ENCODE measurements at places on chromosomes 5 and 9.

GRCh38 chr9:95085861-95086563, 231.5 kb downstream of the FANCC start:
- peak; percentile 65 for DNase-seq

DNA sequence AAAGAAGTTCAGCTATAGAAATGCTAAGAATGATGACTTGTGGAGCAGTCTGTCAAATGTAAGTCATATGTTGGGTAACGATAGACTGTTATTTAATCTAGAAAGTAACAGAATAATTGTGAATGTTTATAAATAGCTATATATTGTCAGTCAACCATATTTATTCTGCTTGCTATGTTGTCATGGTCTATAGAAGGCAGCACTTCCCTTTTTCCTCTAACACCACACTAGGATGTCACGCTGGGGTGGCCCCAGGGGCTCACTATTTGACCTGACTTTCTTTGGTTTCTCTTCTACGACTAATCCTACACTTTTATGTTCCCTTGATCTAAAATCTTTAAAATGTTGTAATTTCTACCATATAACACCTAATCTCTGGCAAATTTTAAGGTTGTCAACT, 20.5 kb downstream of the ERAP2 start:
- no peak for DNase-seq

GRCh38 chr9:33510262-33511183, 13.5 kb upstream of the ANKRD18B start:
- peak; percentile 53 for DNase-seq

DNA sequence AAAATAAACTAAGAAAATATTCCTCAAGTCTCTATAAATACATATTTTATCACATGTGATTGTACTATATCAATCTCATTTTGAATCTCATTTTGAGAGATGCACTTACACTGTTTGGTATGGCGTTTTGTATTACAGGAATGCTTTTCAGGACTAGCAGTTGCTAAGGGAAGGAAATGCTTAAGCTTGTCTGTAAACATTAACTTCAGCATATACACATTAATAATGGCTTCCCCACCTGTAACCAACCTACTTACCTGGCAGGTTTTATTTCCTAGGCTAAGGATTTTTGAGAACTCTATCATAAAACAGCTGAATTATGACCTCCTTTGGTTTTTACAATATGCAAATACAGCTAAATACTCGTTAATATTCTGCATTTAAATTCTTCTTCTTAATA, 141.0 kb upstream of the GRHPR start:
- no peak for DNase-seq

GRCh38 chr9:76358628-76359280, 35.5 kb downstream of the RFK start:
- DNase-seq: no peak

GRCh38 chr5:147084702-147085101, 150.1 kb upstream of the STK32A start:
- DNase-seq: no peak

GRCh38 chr5:172706796-172707195, 64.2 kb downstream of the DUSP1 start:
- DNase-seq: no peak

- DNase-seq: no peak
Observed at GRCh38 chr9:25207402-25208195, 470.6 kb downstream of the TUSC1 start.

DNA sequence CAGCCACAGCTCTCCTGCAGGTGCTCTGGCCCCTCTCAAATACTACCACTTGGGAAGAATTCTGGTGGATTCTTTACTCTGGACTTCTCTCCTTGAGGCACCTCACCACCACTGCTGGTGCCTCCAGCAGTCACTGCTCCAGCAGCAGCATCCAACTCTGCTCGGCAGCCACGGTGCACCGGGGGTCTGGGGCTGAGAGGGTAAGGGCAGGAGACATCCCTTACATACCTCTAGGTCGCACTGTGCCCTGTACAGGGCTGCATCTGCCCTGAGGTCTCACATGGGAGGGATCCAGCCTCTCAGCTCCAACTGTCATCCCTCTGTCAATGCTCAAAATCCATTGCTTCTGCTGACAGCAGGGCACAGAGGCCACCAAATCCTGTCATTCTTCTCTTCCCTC, 588.2 kb downstream of the CDK5RAP2 start:
- DNase-seq: no peak

DNA sequence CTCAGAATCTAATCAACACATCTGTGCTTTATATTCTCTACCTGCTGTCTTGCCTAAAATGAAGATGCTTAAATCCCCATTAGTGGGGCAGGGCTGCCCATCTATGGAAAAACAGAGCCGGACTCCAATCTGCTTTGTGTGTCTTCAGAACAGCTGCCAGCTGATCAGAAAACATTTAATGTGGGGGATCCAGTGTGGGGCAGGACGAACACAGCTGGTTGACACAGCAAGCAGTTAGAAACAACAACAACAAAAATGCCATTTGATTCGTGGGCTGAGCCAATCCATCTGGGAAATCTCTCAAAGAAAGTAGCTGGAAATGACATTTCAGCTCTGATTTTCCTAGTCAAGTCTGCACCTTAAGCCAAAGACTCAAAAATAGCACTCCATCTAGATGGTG, 99.8 kb downstream of the PPP2R2B start:
- DNase-seq: no peak

DNA sequence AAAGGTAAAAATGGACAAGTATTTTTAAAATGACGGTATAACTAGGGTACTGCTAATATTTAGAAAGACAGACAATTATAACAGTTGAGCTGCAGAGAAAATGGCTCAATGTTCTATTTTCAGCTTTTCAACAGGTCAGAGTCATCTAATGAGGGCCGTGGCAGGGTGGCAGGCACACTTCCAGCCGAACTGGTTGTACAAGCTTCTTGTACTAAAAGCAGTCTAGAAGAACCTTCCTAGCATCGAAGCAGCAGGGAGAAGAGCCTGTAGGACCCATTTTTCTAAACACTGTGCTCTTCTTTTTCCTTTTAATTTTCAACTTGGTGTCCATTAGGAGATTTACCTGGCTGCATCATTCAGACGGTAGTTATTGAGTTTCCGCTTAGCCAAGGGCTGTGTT, 85.6 kb downstream of the SLC28A3 start:
- no peak for DNase-seq

DNA sequence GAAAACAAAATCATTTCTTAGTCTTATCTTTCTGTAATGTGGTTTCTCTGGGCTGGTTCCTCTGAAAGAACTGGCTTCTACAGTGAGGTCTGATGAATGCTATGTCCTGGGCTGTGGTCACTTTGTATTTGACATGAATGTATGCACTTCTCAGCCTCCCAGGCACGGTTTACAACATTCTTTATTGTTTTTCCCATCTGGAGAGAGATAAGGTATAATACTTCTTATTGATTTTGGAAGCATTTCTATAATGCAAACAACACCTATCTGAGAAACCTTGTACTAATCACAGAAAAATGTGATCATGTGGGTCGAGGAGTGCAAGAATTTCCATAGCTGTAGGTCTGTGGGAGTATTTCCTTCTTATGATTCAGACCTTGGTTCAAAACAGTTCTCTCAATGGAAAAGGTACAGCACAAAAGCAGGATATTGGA, 46.9 kb downstream of the ACTBL2 start:
- DNase-seq: no peak

DNA sequence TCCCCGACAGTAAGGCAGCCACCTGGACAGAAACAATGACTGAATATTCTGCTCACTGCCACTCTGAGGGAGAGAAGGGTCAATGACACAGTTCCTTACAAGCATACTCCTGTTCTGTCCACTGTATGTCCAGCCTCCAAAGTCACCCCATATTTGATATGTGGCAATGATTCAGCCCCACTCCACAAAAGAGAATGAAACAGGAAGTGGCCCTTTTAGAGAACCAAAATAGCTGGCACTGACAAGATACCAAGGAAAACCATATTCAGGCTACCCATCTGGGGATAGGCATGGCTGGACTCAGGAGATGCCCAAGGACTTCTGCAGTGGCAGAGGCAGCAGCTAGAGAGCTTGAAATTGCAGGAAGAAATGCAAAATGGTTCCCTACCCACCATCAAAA, 12.8 kb upstream of the GFRA3 start:
- no peak for DNase-seq

DNA sequence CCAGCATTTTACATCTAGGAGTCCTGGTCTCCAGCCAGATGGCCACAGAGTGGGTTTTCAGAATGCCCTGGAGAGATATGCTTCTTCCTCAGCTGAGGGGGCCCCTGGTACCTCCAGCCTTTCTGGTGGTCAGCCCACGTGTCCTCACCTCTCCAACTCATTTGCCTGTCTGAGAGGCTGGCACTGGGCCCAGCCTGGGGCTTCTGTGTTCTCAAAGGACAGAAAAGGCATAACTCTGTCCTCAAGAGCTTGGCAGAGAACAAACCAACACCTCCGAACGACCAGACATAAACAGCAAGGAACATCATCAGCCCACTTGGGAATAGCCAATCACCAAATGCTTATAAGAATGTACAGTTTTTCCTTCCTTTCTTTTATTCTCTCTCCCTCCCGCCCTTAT, 17.1 kb downstream of the ENG start:
- no peak for DNase-seq

DNA sequence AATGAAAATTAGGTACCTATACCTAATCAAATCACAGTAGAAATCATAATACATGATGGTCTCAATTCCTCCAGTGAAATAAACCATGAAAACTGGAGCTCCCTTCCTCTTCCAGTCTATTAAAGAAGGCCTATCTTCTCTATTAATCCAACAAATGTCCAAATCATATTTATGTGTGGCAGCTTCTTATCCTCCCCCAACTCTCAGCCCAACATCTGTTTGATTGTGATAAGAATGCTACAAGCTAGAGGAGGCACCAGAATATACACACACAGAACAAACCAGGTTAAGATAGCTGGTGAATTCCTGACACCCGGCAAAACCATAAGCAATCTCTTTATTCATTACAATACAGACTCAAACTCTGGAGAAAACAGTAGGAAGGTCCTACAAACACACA, 110.8 kb downstream of the FBXL17 start:
- no peak for DNase-seq

DNA sequence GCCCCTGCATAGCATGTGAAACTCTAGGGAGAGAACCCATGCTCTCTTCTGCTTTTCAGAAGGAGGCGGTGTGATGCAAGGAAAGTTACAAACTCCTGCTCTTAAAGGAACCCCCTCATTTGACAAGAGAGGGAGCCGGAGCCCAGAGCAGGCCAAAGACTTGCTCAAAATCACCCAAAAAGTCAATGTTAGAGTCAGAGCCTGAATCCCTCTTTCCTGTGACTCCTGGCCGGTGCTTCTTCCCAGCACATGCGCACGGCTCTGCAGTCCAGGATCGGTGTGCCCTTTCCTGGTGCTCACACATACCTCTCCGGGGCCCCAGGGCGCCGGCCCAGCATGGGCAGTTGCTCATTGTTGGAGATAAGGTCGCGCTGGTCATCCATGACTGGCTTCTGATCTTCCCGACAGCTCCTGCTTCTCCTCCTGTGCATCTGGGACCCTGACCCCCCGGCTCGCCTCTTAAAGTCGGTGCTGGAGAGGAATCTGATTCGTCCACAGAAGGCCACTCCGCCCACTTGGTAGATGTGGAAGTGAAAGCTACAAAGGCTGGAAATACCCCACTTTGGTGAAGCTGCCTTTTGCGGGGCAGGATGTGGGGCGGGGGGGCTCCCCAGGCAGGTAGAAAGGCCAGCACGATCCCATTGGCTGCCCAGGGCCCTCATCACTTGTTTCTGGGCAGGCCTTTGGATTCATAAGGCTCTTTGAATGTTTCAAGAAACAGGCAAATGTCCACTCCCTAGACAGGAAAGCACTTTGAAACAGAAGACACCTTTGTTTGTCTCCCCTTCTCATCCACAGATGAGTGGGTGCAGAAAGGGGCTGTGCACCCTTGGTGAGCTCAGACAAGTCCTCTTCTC, at the start of gene CD74:
TSS of gene CD74 (minus strand) at position 592 of the 857 bp plus-strand sequence. CDS start at position 431, 161 bp downstream.
- DNase-seq: peak; percentile 59

- peak; percentile 60 for DNase-seq
Observed at GRCh38 chr9:16191691-16192402, 639.0 kb downstream of the CCDC171 start.

DNA sequence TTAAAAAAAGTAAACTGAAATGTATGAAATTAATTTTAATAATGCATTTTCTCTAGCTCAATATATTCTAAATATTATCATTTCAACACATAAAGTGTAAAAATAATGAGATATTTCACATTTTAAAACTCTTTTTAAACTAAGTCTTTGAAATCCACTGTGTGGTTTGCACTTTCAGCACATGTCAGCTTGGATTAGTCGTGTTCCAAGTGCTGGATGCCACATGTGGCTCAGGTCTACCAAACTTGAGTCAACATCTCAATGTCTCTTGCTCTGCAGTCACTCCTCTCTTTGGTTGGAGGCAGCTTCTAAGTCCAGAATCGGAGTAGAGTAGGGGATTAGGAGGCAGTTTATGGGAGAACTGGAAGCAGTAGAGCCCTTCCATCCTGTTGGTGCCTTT, 173.7 kb upstream of the ANKRD55 start:
- no peak for DNase-seq

- no peak for DNase-seq
Observed at GRCh38 chr5:146640285-146640896, 124.4 kb upstream of the GPR151 start.

GRCh38 chr9:105038051-105038450, 110.1 kb upstream of the ABCA1 start:
- DNase-seq: no peak

DNA sequence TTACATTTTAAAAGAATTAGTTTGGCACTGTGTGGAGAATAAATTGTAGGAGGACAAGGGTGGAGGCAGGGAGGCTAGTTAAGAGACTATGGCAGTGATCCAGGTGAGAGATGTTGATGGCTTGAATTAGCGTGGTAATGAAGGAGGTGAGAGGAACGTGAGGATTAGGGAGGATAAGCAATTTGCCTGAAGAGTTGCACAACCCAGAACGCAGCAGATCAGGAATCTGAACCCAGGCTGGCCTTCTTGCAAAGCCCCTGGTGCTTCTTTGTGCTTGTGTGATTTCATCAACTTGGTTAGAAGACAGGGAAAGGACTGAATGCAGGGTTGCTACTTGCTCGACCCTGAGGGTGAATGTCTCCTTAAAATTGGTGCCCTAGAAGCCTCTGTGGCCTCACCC, 6.9 kb upstream of the SCAMP1 start:
- no peak for DNase-seq

DNA sequence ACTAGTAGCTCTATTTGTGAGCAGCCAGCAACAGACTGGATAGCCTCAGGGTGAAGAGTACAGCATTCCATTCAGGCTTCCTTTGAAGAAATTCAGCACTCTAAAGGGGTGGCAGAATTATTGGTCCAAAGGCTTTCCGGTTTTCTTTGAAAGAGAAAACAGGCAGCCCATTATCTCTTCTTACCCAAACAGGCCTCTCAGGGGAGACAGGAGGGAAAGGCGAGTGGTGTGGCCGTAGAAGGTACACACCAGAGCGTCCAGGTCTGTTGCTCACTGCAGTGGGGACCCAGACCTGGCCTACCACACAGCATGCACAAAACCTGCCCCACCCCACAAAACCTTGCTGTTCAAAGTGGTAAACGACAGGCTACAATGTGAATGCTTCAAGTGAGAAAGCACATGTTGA, 83.3 kb downstream of the ZNF608 start:
- no peak for DNase-seq

- no peak for DNase-seq
Observed at GRCh38 chr5:156647034-156647451, 203.1 kb upstream of the PPP1R2B start.

- no peak for DNase-seq
Observed at GRCh38 chr5:55520117-55520839, 14.5 kb downstream of the PLPP1 start.

Measured in pancreas (tissue), 10 donors.